Posterior vena cava (tissue), 2 donors: ENCODE measurements at places on chromosomes 5 and 9.

DNA sequence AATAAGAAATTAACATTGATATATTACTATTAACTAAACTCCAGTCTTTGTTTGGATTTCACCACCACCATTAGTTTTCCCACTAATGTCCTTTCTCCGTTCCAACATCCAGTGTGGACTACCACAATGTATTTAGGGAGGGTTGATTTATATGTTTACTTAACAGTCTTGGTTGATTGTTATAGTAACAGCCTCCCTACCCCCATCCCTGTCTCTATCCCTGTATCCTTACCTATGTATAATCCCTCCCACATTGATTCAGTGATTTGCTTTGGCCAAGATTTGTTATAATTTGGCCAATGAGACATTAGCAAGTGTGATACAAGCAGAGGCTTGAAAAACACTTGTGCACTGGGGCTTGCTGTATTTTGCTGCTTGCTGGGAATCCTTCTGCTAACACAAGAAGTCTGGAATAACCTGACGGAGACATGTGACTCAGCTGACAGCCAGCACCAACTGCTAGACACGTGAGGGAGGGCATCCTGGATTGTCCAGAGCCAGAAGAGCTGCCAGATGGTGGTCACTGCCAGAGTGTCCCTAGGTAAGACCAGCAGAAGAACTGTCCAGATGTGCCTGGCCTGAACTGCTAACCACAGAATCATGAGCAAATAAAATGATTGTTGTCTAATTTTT is 51.2 kb upstream of the TCF7 start:
- DNase-seq, result no peak

DNA sequence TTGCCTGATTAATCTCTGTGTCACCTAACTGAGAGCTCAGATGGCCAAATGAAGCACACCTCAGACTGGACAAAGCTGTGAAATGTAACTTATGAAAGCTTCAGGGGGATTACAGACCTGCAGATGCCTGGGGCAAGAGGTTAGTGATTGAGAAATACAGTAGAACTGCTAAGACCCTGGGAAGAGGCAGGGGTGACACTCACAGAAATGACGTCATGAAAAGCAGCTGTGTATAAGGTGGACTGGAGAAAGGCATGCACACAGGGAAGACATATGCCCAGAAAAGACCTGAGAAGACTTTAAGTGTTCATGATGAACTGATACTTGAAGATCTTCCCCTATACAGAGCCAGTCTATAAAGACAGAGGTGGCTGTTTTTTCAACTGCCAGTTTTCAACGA is 49.3 kb upstream of the SPTLC1 start:
- DNase-seq, result no peak

- DNase-seq, result no peak
Measured at GRCh38 chr9:69801989-69802388, 18.6 kb upstream of the CFAP95 start.

DNA sequence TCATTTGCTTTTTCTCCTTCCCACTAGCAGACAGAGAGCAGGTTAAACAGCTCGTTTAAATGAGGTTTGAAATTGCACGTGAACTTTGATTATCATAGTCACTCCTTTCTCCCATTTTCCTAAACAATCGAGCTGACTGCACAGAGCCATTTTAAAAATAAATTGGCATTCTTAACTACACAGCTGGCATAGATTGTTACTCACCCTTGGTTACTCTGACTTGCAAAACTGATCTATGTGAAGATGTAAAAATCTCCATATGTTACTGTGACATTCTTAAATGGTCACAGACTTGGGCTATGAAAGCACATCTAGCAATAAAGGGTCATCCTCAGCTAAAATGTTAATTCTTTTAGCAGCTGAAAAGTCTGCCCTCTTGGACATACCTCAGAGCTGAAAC is 368.5 kb downstream of the DTWD2 start:
- DNase-seq, result no peak

DNA sequence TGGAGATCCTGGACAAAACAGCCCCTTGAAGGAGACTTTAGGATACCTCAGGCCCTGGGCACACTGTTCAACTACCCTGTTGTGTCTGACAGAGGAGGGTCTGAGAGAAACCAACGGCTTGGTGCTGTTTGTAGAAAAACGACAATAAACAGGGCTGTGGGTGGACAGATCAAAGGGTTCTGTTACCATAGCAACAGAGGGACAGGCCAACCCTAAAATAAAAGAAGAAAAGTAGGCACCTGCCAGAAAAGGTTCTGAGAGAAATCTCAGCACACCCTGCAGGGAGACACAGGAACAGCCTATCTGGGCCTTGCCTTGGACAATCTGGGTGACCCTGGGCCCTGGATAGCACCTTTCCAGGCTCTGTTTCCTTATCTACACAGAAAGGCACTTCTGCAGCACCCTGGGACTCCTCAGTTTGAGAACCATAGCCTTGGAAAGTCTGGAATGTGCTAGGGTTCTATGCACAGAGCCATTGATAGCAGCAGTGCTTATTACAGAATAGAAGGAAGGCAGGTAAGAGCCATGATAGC is 104.8 kb upstream of the TBC1D2 start:
- DNase-seq, result no peak

GRCh38 chr5:154642499-154643245 is 112.5 kb upstream of the LARP1 start:
- DNase-seq, result no peak

DNA sequence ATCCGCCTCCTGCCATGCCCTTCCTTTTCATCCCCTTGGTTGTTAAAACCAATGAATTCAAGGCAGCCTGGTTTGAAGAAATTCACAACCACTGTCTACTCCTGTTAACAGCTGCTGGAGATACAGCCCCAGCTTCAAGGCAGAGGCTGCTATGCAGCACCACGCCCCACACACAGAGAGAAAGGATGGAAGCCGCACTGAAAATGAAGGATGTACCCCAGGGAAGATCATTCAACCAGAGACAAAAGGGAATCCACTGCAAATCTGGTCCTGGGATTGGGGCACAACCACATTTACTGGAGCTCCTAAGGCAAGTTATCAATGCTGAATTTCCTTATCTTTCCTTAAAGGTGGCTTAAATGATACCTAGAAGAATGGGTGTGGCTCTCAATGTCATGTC is 58.7 kb downstream of the DPYSL3 start:
- DNase-seq, result no peak

DNA sequence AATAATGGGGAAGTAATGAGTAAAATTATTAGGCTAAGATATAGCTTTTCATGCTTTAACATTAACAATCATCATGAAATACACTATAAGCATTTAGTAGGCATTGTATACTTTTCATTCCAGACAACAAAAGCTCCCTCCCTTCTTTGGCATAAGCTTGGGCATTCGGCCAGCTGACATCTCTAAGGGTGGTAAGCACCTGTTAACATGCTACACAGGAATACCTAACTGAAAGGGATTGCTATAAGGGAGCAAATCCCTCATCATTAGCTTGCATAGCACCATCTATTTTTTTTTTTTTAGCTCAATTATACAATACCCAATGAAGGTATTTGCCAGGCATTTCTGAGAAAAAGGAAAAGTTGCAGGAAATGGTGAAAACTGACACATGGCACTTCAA is 16.6 kb downstream of the STRBP start:
- no peak for DNase-seq

DNA sequence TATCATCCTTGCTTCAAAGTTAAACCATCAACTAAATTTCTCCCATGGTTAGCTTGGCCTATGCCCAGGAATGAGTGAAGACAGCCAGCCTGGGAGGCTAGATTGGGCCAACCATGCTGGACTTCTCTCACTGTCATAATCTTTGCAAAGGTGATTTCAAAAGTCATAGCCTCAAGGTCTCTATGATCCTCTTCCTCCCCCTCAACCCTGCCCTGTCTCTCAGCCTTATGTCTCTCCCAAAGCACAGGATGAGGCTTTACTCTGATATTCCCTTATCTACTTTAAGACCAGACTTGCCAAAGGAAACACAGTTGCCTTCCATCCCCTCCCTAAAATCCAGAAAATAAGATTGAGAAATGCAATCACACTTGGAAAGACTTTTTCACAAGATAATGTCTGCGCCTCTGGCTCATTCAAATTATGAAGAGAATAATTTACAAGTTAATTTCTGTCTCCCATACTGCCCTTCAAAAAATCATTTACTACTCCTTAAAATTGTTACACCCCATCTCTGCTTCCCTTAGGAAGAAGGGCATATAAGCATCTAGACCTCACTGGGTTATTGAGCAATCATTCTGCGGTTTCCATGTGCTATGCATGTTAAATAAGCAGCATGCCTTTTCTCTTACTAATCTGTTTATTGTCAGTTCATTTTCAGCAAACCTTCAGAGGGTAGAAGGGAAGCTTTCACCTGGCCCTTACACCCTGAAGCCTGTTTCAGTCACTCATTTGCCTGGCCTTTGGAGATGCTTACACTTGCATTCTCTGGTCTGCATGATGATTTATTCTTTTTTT is 113.8 kb upstream of the ANKRD55 start:
- no peak for DNase-seq

DNA sequence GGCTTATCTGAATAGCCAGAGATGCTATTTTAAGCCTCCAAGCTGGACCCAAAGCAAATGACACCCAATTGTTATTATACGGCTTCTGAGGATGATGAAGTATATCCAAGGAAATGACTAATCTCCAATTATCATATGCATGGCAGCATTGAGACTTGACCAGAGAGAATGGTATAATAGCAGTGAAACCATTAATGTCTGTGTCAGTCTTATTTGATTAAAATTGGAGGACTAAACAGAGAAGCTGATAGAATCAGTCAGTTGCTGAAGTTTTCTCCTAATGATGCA is 200.5 kb downstream of the EFNA5 start:
- no peak for DNase-seq

- no peak for DNase-seq
Measured at GRCh38 chr5:58503390-58504046, 12.3 kb downstream of the GAPT start.

- no peak for DNase-seq
Measured at GRCh38 chr5:83589786-83590185, 118.2 kb downstream of the VCAN start.

DNA sequence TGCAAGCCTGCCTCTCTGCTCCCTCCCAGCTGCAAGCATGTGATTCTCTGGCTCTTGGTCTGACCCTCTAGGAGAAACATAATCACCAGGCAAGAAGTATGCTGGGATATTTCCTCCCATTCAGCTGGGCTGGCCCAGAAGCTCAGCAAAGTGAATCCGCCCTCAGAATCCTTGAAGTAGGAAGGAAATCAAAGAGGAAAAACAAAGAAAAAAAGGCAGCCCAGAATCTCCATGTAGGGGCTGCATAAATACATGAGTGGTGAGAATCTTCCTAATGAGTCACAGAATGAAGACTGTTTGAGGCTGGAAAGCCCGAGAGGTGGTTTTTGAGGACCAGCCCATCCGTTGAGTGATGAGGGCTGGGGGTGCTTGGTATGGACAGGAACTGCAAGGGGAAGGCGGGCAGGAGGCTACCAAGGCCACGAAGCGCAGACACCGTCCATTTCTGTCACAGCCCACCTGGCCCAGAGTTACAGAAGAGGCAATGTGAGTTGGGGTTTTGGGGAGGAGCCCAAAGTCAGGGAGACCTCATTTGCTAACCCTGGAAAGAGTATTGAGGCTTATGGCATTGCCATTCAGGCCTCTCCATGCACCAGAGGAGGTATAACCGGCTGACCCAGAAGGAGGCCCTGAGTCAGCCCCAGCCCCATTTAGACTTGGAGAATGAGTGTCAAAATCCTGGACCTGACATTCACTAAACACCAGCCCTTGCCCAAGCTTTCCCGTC is 33.4 kb upstream of the TGFBR1 start:
- no peak for DNase-seq
